ENCODE measurements at places on chromosomes 2 and 18.

DNA sequence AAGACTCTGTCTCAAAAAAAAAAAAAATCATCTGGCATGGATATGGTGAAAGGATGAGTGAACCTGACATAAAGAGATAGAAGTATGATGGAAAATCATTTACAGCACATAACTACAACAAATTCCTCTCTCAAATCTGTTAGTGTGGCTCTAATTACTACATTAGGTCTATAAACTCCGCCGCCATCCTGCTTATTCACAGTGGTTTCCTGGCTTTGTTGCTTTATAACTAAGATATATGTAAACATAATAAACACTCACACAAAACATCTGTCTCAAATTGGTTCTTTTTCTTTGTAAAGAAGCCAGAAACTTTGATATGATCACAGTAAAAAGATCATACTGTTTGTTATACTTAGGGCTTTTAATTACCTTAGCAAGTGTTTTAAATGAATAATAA, 412.6 kb upstream of the FAM98A start:
- H3K4me3 ChIP-seq: no peak overlapping the region
- no peaks in the 10 kb centered on the region for H3K27me3 ChIP-seq
- H3K27ac ChIP-seq: no peak overlapping the region
- DNase-seq: no peak
- no peaks in the 10 kb centered on the region for H3K36me3 ChIP-seq
- H3K4me1 ChIP-seq: no peaks in the 10 kb centered on the region

GRCh38 chr2:16318051-16318450, 347.6 kb downstream of the CYRIA start:
- no peak overlapping the region for H3K27ac ChIP-seq
- no peaks in the 10 kb centered on the region for H3K27me3 ChIP-seq
- no peaks in the 10 kb centered on the region for H3K4me1 ChIP-seq
- no peak for DNase-seq
- H3K36me3 ChIP-seq: no peaks in the 10 kb centered on the region

DNA sequence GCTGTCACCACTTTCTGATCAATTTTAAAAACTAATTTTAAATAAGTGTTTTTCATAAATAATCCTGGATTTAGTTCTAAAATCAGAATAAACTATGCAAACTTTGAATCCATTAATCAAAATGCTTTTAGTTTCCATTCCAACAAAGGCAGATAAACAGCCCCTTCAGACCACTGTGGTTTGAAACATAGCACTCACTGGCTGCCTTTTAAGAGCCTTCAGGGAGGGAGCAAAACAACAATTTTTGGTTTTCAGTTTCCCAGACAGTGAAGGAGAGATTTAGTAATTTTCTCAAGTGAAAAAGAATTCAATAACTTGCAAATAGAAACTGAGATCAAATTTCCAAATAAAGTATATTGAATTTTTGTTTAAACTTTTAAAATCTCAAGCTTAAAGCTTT, 46.1 kb downstream of the CDK15 start:
- H3K27me3 ChIP-seq: peaks cover 3% of the 10 kb centered on the region
- no peaks in the 10 kb centered on the region for H3K36me3 ChIP-seq
- no peak for DNase-seq
- no peaks in the 10 kb centered on the region for H3K4me1 ChIP-seq

DNA sequence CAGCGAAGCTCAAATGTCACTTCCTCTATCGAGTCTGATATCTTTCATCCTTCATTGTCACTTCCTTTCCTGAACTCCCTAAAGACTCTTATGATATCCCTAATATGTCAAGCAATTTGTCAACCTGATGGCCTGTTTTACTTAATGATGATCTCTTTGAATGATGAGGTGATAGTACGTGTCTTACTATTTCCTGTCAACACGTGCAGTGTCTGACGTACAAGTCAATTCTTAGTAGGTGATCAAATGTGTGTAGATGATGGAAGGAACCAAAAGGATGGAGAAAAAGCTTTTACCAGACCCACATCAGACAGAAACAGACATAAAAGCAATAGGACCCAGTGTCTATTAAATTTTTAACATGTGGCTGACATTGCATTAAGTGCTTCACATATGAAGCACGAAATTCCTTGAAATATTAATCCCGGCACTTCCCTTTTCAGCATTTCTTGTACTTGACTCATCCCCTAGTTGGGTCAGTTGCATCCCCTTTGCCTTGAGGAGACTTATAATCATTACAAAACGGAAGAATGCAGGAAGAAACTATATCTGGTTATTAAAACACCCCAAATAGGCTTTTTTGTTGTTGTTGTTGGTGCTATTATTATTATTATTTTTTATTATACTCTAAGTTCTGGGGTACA, 108.6 kb upstream of the NYAP2 start:
- peaks cover 2% of the 10 kb centered on the region for H3K27me3 ChIP-seq
- no peaks in the 10 kb centered on the region for H3K4me1 ChIP-seq
- no peak overlapping the region for H3K27ac ChIP-seq
- H3K36me3 ChIP-seq: no peaks in the 10 kb centered on the region
- DNase-seq: no peak
- no peak overlapping the region for H3K4me3 ChIP-seq

DNA sequence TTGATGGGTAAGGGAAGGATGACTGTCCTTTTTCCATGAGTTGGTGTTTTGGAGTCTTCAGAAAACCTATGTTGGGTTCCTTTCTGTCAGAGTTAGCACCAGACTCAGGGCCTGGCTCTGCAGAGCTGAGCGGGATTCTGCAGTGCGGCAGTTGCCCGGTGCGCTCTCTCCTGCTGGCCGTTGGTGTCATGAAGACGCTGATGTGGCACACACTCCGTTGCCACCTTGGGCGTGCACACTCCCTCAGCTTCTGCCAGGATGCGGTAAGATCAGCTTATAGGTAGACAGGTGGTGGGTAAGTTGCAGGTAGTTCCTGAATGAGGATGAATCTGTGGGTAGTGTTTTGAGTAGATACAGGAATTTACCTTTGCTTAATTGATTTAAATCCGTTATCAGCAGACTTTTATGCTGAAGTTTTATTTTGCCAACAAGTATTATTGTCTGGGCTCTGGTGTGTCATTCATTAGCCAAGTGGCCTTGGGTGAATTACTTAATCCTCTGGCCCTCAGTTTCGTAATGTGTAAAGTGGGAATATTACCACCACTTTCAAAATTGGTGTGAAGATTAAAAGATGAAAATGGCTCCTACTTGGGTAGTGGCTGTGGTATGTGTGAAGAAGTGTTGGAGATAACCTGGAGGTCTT, 26.8 kb downstream of the DGKD start:
- no peaks in the 10 kb centered on the region for H3K27me3 ChIP-seq
- no peak for DNase-seq
- peaks cover 81% of the 10 kb centered on the region for H3K4me1 ChIP-seq
- H3K36me3 ChIP-seq: peaks cover 27% of the 10 kb centered on the region

- DNase-seq: no peak
- H3K36me3 ChIP-seq: no peaks in the 10 kb centered on the region
- H3K4me1 ChIP-seq: no peaks in the 10 kb centered on the region
- no peak overlapping the region for H3K27ac ChIP-seq
- H3K4me3 ChIP-seq: no peak overlapping the region
These were observed 895.2 kb downstream of the CPS1 start for GRCh38 chr2:211451642-211452041.

DNA sequence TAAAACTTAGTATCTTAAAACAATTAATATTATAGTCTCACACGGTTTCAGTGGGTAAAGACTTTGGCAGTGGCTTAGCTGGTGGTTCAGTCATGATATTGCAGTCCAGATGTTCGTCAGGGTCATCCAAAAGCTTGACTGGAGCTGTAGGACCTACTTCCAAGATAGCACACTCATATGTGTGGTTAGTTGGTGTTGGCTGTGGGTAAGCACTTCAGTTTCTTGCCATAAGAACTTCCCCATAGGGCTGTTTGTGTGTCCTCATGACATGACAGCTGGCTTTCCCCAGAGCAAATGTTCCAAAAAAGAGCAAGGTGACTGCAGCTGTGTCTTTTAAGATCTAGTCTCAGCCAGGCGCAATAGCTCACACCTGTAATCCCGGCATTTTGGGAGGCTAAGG, 48.5 kb upstream of the EPC2 start:
- no peaks in the 10 kb centered on the region for H3K36me3 ChIP-seq
- no peaks in the 10 kb centered on the region for H3K27me3 ChIP-seq
- H3K4me3 ChIP-seq: no peak overlapping the region
- no peaks in the 10 kb centered on the region for H3K4me1 ChIP-seq
- H3K27ac ChIP-seq: no peak overlapping the region
- no peak for DNase-seq

- no peak overlapping the region for H3K4me3 ChIP-seq
- H3K36me3 ChIP-seq: no peaks in the 10 kb centered on the region
- H3K27me3 ChIP-seq: no peaks in the 10 kb centered on the region
- no peaks in the 10 kb centered on the region for H3K4me1 ChIP-seq
- H3K27ac ChIP-seq: no peak overlapping the region
These were observed 565.3 kb upstream of the SALL3 start for GRCh38 chr18:78414302-78414701.
